ENCODE measurements at places on chromosomes 1 and 21.

GRCh38 chr21:26170471-26171257 lies at the start of gene APP:
APP (minus strand) TSS chr21:26170770; CDS start chr21:26170620, 150 bp downstream.
- DNase-seq: peak; percentile 87

- no peak for DNase-seq
These were observed 550 bp upstream of the SELENON start for GRCh38 chr1:25799352-25799934.

- DNase-seq: no peak
These were observed 103.9 kb upstream of the C1orf174 start for GRCh38 chr1:4003846-4004505.

GRCh38 chr1:43041591-43041990 lies 82.9 kb upstream of the SLC2A1 start:
- DNase-seq: no peak

DNA sequence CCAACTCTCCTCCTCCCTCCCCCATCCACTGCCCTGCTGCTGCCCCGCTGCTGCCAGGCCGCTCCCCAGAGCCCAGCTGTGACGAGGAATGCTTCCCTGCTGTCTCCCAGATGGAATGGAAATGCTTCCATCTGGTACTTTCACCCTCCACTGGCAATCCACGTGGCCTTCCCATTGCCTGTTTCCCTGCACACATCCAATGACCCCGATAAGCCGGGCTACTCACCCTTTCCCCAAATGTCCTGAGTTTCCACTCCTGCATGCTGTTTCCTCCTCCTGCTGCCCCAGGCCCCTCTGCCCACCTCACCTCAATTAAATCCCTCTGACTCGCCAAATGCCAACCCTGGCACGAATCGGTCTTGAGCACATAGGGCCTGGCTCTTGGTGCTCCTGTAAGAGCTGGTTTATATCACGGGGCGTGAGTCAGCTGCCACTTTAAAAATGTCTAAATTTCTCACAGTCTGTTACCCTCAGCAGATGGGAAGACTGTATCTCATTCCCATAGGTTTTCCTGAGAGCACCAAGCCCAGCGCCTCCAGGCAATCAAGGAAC lies 36.4 kb downstream of the MRAP start:
- no peak for DNase-seq

DNA sequence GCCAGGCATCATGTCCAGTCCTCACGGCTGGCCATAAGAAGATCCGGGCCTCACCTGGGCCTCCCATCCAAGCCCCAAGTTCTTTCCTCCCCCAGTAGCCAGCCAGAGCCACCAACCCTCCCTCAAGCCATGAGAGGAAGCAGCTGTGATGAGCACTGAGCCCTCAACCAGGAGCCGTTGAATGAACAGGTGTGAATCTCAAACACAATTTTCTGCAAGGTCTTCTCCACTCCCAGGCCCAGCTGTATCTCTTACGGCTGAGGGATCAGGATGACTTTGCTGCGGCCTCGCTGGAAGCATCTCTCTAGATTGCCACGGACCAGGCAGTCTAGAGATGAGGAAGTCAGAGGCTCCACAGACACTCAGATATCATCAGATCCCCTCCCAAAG lies 9.8 kb upstream of the CLDN14 start:
- no peak for DNase-seq

GRCh38 chr1:9835758-9836631 lies 12.2 kb upstream of the CLSTN1 start:
- DNase-seq: no peak

GRCh38 chr1:111062081-111062480 lies 77.8 kb downstream of the DRAM2 start:
- DNase-seq: no peak

DNA sequence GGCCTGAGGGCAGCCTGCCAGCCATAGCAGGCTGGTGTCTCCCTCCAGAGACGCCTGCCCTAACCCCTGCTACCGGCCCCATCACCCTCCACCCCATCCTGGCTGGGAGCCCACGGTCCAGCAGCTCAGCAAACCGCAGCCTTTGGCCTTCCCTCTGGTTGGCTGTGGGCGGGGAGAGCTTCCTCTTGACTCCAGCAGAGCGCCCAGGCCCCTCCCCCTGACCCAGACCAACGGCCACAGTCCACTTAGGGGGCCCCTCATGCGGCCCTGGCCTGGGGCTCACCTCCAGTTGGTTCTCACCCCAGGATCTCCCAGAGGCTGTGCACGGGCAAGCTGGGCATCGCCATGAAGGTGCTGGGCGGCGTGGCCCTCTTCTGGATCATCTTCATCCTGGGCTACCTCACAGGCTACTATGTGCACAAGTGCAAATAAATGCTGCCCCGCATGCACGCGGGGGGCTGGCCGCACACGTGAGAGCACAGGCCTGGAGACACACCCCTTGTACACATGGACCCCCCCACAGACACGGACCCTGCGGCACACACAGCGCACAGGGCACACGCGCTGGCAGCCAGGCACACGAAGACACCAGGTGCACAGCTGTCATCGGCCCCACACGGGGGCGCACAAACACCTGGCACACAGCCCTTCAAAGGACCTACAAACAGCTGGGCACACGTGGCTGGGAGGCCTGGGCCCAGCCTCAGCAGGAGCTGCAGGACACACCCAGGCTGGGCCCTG lies 3.1 kb downstream of the SMIM1 start:
- peak; percentile 78 for DNase-seq

GRCh38 chr1:175341631-175342429 lies 149.3 kb upstream of the KIAA0040 start:
- DNase-seq: no peak

DNA sequence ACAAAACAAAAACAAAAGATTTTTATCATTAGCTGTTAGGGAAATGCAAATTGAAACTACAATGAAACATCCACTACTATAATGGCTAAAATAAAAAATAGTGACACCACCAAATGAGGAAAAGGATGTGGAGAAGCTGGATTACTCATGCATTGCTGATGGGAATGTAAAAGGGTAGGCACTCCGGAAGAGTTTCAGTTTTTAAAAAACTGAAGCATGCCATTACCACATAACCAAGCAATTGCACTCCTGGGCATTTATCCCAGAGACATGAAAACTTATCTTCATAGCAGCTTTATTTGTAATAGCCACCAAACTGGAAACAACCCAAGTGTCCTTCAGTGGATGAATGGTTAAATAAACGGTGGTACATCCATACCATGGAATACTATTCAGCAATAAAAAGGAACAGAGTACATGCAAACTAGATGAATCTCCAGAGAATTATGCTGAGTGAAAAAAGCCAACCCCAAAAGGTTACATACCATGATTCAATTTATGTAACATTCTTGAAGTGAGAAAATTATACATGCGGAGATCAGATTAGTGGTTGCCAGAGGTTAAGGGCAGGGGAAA lies 14.5 kb upstream of the CFAP298 start:
- DNase-seq: no peak

DNA sequence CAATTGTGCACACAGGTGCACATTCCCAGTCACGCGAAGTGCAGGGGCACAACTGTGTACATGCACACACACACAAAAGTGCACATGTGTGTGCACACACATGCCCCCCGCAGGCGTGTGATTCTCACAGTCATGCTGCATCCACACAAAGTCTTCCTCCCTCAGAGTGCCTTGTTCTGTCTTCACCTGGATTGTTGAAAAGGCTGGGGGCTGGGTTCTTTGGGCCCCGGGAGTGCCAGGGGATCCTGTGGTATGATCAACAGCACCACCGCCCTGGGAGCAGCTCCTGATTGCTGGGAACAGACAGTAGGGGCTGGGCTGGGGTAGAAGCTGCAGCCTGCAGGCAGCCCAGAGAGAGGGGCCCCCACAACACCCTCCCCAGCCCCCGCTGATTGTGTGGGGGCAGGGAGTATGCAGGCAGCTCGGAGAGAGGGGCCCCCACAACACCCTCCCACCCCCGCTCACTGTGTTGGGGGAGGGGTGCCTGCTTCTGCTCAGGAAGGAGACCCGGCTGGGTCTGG lies 3.4 kb downstream of the COL18A1 start:
- DNase-seq: peak; percentile 23

- DNase-seq: no peak
These were observed 128.4 kb upstream of the CAMK1G start for GRCh38 chr1:209455145-209455544.

Measured in left hindlimb (tissue), 1 donor.